ENCODE measurements at places on chromosomes 11 and 22. TPM values are rescaled to one million over a fixed set of nuclear protein-coding genes. Genes with fewer than 3 reads are reported as not detected.

Gene WNT7B
- total RNA-seq = not detected

Gene GLB1L2
- total RNA-seq = 4.1 TPM

GRCh38 chr22:24140357-24140756 lies 40.9 kb upstream of the SUSD2 start:
- no peak for DNase-seq

DNA sequence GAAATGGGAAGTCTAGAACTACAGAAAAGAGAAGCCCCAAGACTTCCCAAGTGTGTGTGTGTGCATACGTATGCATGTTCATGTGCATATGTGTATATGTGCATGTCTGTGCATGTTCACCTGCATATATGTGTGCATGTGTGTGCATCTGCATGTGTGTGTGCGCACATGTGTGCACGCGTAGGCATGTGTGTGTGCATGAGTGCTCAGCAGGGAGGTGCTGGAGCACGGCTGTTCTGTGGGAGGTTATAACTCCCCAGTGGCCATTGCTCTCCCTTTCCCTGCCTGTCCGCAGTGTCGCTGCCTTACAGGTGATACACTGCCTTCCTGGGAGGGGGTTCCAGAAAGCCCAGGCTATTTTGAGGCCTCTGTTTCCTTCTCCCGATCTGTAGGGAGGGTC lies 29.8 kb downstream of the B3GAT1 start:
- no peak for DNase-seq

DNA sequence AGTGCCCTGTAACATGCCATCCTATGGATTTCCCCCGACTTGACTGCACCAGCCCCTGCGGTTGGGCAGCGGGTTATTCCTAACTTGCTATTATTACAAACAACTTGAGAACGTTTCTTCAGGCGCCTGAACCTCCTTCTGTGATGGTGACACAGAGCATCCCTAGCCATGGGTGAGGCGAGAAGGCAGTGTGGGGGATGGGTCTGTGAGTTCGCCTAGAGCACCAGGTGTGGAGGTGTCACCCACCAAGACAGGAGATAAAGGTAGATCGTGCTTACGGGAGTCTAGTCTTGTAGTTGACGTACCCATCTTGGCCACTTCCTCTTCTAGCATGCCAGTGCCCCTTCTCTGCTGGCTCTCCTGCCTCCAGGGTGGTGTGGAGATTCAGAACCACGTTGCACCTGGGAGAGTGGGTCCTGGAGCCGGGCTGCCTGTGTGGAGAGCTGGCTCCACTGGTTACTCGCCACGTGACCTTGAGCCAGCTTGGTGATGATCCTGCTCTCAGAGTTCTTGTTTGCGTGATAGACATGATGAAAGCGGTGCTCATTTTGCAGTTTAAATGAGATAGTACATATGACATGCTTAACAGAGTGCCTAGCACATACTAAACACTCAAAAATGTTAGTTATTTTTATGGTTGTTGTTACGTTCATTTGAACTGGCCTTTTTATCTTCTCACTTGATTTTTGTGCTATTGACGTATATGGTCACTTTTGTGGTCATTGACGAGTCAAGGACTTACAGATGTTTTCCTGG lies 37.8 kb downstream of the TBC1D22A start:
- no peak for DNase-seq

- DNase-seq = no peak
These were observed 26.3 kb downstream of the SLC1A2 start for GRCh38 chr11:35393098-35393497.

Gene SCT
- total RNA-seq = not detected

Gene OR51E2
- not detected for total RNA-seq

- DNase-seq = no peak
These were observed 384.5 kb downstream of the TBC1D22A start for GRCh38 chr22:47146941-47147340.

DNA sequence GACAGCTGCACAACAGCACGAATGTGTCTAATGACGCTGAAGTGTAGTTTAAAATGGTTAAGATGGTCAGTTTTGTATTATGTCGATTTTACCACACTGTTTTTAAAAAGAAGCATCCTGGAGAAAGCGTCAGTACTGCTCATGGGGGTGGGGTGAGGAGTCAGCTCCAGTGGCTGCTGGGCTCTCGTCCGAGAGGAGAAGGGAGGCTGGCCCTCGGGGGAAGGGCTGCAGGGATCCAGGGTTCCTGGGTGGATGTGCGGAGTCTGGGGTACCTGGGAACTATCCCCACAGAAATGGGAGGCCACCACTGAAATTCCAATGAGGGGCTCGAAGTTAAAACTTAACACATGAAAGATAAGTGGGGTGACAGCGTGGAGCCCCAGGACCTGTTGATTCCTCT lies 11.9 kb downstream of the C11orf21 start:
- DNase-seq = no peak

Gene INS
- total RNA-seq = not detected

Measured in thoracic aorta (tissue), 2 donors.